ENCODE measurements at places on chromosomes 11 and 22.

DNA sequence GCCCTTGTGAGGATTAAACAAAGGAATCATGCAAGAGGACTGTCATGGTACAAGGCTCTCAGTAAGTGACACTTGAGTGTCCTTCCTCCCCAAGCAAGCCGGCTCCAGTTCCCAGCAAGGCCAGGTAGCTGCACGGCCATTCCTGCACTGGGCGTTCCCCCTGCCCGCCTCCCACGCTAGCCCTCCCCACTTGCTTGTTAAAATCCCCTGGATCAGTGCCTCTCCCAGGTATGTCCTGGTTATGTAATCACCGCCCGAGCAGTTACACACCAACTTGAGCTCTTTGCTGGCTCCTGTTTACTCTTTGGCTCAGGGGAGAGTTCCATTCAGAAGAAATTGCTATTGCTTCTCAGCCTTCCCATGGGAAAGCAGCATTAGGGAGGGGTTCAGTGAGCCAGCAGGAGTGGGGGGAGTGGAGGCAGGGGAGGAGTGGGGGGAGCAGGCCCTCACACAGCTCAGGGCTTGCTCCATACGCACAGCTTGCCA lies 19.4 kb upstream of the MYEOV start:
- DNase-seq = no peak

DNA sequence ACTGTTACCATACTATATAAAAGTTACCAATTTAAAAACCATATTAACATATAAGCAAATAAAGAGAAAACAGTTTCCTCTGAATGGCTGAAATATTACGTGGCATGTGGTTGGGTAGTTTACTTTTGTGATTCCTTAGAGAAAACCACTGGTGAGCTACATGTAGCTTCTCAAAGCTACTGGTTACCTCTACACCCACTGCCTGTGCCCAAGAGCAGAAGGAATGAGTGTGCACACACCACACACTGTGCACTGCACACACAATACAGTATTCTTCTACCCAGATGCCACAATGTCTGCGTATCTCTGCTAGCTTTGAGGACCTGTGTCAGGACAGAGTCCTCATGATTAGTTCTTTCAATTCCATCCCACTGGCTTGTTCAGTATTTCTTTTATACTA lies 25.5 kb upstream of the YPEL1 start:
- DNase-seq = no peak

GRCh38 chr11:112864672-112865071 lies 96.5 kb upstream of the NCAM1 start:
- DNase-seq = no peak

GRCh38 chr11:65305501-65306268 lies 9.0 kb upstream of the CDC42EP2 start:
- DNase-seq = no peak

- DNase-seq = no peak
Measured at GRCh38 chr11:111762526-111762925, 3.7 kb downstream of the PPP2R1B start.

DNA sequence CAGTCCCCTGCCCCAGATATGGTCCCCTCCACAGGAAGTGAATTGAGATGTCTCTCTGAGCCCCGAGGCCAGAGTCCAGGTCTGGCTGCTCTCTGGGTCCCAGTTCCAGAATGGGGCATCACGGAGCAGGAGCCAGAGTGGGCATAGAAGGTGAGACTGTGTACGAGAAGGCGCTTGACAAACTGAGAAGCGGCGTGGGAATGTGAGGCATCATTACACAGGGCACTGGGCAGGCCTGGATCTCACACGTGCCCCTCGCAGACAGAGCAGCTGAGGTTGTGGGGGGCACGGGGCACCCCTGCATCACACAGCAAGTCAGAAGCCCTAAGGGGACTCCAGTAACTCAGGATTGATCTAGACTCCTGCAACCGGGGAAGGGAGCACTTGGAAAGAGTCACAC lies 9.2 kb downstream of the STARD10 start:
- no peak for DNase-seq

DNA sequence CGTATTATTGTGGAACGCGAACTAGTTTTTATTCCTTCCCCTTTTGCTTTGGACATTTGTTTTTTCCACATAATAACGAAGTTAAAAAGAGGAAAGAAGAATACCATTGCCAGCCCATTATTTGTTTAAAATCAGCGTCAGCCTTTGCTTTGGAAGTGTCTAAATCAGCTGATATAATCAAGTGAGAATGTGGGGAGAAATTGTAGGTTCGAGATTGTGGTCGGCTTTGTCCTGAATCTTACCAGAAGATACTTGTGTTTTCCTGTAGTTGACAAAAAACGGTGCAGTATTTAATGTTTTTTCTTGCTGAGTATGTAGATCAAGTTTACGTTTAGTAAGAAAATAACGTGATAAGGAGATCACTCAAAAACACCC lies 935 bp downstream of the ZNF143 start:
- no peak for DNase-seq

DNA sequence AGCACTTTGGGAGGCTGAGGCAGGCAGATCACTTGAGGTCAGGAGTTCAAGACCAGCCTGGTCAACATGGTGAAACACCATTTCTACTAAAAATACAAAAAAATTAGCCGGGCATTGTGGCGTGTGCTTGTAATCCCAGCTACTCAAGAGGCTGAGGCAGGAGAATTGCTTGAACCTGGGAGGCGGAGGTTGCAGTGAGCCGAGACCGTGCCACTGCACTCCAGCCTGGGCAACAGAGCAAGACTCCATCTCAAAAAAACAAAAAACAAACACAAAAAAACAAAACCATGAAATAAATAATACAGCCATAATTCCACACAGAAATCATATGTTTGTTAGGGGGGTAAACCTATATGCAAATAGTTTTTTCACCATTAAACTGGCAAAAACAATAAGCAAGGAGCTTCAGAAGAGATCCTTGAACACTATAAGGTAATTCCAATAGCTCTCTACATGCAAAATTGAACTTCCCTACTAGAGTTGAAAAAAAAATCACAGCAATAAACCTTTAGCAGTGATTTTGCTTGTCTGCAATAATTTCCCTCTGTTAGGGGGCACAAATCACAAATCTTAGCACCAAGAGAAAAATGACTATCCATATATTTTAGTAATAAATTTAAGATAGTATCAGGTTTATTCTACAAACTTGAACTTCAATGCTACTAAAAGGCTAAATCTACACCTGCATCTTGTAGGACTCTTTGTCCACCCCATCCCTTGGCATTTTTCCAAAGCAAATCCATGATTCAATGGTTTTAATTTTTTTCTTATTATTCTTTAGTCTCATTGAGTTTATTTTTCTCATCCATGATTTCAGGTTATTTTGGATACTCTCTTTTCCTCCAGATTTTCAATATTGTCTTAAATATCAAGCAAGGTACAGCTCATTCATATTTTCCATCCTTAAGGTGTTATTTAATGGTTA lies 3.9 kb downstream of the CSTF3 start:
- DNase-seq = no peak

DNA sequence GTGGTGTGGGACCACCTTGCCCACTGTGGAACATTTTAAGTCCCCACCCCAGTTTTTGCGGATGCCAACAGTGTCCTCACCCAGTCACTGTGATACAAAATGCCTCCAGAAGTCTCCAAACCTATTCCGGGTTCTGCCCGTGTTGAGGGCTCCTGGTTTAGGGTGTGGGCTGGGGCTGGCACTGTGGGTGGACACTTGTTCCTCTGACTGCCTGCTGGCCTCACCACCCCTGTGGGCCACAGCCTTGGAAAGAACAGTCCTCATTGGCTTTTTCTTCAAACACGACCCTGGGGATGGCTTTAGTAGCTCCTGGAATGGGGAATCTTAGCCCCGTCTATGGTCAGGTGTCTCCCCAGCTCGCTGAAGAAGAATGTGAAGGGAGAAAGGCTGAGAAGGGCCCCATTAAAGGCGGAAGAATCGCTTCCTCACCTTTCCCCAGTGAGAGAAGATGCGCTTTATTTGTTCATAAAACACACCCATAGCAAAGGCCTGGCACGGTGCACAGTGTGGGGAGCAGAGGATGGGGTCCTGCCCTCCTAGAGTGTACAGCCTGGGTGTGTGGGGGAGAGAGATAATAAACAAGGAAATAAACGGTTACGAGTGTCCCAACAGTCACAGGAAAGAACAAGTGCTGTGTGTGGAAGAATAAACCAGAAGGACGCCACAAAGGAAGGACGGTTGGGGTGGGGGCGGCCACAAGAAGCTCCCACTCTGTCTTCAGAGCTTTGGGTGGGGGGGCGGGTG lies 91.6 kb upstream of the SLC22A12 start:
- no peak for DNase-seq

GRCh38 chr11:64896448-64897022 lies 18.1 kb upstream of the EHD1 start:
- DNase-seq = no peak

All from SHP77 (cell line).